GM03348 (cell line): ENCODE measurements at places on chromosomes 1 and 21.

- peak; percentile 22 for DNase-seq
Observed at GRCh38 chr1:246647513-246647912, 76.7 kb upstream of the SCCPDH start.

DNA sequence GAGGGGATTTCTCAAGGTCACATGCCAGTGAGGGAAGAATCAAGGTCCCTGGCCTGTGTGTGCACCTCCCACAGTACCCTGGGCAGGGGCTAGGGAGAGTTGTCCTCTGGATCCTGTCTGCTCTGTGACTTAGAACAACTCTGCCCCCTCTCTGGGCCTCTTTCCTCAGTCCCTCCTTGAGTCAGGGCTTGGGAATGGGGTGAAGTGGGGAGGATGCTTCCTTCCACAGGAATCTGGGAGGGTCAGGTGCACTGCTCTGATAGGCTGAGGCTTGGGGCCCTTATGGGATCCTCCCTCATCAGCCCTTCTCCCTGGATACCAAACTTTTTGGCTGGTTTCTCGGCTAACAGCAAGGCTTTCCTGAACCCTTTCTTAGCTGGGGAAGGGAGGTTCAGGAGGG is 2.5 kb downstream of the TRNP1 start:
- DNase-seq, result peak; percentile 80

GRCh38 chr1:245881767-245882391 is 625.2 kb downstream of the SMYD3 start:
- no peak for DNase-seq

GRCh38 chr1:240766831-240767230 is 154.9 kb upstream of the GREM2 start:
- DNase-seq, result peak; percentile 6

DNA sequence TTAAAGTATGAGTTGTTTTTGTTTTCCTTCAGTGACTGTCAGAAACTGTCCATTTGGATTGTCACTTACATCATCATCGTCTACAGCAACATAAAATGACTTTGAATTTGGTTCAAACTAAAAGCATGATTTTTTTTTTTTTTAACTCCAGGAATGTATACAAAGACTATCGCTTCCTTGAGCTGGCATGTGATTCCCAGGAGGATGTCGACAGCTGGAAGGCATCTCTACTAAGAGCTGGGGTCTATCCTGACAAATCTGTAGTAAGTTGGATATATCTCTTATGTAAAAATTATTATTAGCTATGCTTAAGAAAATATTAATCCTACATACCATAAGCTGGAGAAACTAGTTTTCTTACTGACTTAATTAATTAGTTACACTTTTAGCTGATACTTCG is 111.9 kb upstream of the C1orf105 start:
- no peak for DNase-seq

DNA sequence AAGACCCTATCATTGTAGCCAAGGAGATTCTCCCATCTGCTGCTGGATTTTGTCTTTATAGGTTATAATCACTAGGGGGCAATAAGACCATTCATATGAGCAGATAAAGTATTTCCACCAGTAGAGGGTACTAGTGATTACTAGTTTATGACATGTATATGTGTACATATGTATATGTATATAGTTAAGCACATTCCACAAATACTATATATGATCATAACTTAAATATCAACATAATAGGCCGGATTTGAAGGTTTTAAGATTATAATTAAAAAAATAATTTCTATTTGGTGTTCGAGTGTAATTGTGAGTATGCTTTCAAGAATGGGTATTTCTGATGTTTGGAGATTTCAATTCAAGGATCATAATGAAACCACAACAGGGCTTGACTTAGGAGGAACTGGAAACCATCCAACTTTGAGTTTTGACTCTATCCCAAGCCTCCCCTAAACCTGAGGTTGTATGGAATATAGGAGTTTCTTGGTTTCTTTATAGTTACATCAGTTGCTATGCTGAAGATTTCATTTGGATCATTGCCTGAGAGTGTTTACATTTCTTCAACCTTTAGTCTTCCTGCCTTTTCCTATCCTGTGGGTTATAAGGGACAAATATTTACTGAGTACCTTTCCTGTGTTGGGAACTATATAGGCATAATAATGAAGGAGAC is 16.9 kb downstream of the TCEANC2 start:
- DNase-seq, result peak; percentile 75

DNA sequence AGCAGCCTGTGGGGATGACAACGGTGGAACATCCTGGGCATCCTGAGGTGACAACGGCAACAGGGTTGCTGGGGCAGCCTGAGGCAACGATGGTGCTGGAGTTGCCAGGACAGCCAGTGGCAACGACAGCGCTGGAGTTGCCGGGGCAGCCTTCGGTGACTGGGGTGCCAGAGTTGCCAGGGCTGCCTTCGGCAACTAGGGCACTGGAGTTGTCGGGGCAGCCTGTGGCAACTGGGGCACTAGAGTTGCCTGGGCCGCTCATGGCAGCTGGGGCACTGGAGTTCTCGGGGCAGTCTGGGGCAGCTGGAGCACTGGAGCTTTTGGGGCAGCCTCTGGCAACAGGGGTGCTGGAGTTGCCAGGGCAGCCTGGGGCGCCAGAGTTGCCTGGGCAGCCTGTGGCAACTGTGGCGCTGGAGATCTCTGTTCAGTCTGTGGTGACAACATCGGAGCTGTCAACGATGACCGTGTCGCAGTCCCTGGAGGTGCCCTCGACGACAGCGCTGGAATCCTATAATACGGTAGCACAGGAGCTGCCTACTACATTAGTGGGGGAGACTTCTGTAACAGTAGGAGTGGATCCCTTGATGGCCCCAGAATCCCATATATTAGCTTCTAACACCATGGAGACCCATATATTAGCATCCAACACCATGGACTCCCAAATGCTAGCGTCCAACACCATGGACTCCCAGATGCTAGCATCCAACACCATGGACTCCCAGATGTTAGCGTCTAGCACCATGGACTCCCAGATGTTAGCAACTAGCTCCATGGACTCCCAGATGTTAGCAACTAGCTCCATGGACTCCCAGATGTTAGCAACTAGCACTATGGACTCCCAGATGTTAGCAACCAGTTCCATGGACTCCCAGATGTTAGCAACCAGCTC is 8.2 kb downstream of the SON start:
- DNase-seq, result no peak

DNA sequence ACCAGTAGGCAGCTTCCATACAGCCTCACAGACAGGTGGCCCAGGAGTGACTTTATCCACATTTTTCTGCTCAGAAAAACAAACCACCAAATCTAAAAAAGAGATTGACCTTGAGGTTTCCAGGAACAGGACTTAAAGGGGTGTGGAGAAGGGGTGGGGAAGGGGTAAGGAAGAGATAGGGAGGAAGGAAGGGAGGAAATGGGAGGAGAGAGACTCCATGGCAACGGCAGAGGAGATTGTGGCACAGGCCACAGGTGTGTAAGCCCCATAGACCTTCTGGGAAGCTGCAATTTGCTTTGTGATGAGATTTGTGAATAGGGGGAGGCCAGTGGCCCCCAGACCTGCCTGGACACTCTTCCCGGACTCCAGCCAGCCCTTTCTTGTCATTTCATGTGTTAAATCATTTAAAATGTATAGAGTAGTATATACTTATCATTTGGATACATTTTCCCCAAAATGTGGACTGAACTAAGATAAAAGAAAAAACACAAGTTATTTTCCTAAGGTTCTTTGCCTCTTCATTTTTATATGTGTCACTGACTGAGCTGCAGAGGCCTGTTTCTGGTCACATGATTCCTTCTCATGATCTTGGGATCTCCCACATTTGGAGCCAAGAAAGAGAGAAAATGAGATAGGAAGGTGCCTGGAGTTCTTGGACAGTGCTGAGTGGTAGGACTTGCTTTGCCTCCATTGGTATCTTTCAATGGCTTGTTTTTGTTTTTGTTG is 55.5 kb downstream of the CLIC6 start:
- DNase-seq, result peak; percentile 39

GRCh38 chr1:22096036-22096435 is 43.5 kb downstream of the CDC42 start:
- DNase-seq, result no peak
